ENCODE measurements at places on chromosomes 13 and 19.

DNA sequence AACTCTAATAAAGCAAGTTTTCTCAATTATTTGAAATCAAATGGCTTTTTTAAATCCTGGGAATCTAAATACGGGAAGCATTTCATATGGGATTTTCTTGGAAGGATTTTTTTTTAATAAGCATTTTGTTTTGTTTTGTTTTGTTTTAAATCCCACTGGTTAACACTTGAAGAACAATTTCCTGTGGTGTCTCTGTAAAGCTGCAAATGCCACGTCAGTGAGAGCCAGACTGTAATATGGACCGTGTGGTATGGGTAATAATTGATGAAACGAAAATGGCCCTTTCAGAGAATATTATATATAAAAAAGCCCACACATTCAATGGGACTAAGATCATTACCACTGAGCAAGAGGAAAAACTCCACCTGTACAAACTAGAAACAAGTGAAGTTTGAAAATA, 33.9 kb upstream of the MIR17HG start:
- DNase-seq, result no peak

GRCh38 chr19:33621811-33622504, at the start of gene CHST8:
Gene CHST8 (plus strand): TSS chr19:33621953. CDS start chr19:33689262, 67,309 bp downstream.
- peak; percentile 16 for DNase-seq

DNA sequence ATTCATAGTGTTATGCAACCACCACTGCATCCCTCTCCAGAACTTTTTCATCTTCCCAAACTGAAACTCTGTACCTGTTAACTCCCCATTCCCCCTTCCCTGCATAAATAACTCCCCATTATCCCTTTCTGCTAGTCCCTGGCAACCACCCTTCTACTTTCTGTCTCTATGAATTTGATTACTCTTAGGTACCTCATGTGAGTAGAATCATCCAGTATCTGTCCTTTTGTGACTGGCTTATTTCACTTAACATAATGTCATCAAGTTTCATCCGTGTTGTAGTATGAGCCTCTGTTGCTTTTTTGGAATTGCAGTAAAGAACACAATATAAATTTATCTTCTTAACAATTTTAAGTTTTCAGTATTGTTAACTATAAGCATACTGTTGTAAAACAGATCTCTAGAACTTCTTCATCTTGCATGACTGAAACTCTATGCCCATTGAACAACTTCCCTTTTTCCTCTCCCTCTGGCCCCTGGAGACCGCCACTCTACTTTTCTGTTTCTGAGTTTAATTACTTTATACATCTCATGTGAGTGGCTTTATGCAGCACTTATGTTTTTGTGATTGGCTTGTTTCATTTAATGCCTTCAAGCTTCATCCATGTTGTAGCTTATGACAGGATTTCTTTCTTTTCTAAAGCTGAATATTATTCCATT, 87.3 kb upstream of the ABCC4 start:
- no peak for DNase-seq

DNA sequence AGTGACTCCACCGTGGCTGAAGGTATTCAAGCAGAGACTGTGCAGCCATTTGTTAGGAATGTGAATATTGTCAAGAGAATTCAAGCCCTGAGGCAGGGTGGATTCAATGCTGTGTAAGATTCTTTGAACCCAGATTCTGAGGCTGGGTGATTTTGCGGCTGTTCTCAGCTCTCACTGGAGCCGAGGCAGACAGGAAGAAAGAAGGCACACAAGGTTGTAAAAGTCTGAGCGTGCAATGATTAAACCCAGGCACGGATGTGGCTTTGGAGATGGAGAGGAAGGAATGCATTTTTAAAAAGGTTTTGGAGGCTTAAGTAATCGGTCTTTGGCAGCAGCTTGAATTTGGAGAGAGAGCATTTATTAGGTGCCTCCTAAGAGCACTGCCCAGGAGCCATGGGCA, 187.9 kb downstream of the KATNAL1 start:
- DNase-seq, result no peak

GRCh38 chr19:41951686-41952172, 7.4 kb downstream of the RABAC1 start:
- DNase-seq, result peak; percentile 58

DNA sequence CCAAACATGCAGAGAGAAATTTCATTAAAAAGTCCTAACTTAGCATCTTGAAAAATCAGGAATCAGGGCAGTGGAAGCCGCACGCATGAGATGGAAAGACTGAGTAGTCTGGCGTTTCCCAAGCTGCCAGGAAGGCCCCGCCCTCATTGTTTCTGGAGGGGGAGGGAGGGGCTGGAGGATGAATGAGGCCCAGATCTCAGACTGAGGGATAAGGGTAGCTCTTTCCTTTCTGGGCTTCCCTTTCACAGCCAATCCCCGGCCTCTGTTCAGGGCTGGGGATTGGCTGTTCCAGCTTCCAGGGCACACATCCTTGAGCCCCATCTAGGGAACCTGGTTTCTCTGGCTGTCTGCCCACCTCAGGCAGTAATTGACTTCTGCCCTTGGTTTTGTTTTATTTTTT, 7.3 kb downstream of the C19orf53 start:
- DNase-seq, result no peak

GRCh38 chr13:112078879-112079531, 12.1 kb downstream of the SOX1 start:
- DNase-seq, result no peak

GRCh38 chr13:113947311-113948033, 26.4 kb downstream of the C13orf46 start:
- no peak for DNase-seq

DNA sequence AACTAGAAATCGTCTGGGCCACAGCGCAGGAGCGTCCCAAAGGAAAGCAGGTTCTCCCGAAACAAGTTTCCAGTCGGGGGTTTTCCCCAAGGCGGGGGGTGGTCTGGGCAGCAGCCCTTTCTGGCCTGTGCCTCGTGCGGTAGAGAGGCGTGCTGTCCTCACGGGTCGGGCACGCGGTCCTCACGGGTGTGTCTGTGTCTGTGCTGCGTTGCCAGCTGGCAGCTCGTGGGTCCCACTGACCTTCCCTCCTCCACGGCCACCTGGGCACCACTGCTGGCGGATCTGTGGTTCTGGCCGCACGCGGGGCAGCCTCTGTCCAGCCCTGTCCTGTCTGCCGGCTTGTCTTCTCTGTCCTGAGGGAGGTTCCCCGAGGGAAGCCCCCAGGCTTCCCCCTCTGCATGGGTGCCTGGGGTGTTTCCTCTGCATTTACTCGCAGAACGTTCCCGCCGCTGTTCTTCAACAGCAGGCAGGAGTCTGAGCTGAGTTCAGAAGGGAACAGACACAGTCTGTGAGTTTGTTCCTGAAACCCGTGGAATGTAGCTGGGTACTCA, 98.2 kb upstream of the MCF2L start:
- DNase-seq, result no peak

GRCh38 chr13:49652355-49653305, 24.3 kb downstream of the ARL11 start:
- peak; percentile 48 for DNase-seq

GRCh38 chr19:10289167-10289835, 451 bp upstream of the ICAM5 start:
- DNase-seq, result peak; percentile 24

DNA sequence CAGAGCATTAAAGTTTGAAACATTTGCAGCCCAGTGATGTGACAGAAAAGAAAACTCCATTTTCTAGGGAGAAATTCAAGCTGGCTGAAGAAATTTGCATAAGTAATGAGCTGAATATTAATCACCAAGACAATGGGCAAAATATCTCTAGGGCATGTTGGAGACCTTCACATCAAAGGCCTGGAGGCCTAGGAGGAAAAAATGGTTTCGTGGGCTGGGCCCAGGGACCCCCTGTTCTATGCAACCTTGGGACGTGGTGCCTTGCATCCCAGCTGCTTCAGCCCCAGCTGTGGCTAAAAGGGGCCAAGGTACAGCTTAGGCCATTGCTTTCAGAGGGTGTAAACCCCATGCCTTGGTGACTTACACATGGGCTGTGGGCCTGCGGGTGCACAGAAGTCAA, 5.7 kb upstream of the CLEC4M start:
- no peak for DNase-seq

DNA sequence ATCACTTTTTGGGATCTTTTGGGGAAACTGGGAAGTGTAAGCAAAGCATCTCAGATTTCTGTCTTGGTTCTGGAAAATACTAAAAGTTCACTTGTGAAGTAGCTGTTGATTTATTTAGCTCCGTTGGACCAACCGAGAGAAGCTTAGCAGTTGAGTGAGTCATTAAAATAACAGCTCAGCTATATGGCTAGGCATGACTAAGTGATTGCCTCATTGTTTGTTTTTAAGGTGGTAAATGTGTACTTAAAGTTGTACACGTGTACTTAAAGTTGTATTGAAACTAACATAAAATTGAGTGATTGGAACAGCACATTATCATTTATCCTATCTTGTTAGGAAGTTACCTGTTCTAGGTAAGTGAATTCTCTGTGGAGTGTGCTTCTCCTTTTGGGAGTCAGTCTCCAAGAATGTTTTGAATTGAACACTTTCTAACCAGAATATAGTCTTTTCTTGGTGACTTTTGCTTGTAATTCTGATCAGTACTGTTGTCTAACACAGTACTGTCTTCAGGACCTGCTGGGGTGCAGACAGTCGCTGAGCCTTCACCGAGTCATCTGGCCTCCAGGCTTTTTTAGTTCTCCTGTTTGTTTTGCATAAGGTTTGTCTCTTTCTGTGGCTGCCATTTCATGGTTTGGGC, 2.9 kb upstream of the DCUN1D2 start:
- DNase-seq, result peak; percentile 81

DNA sequence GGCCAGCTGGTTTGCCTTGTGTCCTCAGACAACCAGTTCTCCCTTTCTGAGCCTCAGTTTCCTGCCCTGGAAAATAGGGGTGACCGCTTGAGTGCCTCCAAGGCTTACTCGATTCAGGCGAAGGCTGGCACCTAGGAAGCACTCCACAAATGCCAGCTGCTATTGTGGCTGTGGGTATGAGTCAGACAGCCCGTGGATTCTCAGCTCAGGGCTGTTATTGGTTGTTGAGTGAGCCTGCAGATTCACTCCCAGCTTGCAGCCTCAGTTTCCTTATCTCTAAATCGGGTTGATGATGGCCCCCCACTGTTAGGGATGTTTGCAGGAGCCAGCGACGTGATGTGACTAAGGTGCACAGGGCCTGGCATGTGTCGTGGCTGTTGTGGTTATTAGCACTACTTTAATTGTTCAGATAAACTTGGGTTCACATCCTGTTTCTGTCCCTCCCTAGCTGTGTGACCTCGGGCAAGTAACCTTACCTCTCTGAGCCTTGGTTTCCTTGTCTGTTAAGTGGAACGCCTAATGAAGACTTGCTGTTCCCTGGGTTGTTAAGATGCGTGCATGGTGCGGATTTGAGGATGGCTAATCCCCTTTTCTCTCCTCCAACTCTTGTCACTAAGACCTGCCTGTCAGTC, 2.4 kb downstream of the MARK4 start:
- no peak for DNase-seq

DNA sequence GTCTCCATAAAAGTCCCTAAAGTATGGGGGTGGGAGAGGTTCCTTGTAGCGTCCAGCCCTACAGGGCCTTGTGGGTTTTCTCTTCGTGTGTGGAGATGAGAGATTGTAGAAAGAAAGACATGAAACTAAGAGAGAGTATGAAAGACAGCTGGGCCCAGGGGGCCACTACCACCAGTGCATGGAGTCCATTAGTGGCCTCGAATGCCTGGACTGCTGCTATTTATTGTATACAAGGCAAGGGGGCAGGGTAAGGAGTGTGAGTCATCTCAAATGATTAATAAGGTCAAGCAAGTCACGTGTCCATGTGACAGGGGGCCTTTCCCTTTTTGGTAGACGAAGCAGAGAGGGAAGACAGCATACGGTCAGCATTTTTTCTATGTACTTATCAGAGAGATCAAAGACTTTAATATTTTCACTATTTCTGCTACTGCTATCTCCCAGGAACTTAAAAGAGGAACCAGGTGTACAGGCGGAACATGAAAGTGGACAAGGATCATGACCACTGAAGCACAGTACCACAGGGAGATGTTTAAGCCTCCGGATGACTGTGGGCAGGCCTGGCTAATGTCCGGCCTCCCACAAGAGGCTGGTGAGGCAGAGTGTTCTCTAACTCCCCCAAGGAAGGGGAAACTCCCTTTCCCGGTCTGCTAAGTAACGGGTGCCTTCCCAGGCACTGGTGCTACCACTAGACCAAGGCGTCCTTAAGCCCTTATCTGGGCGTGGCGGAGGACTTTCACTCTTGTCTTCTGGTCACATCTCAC, 25.5 kb downstream of the FGF21 start:
- no peak for DNase-seq

DNA sequence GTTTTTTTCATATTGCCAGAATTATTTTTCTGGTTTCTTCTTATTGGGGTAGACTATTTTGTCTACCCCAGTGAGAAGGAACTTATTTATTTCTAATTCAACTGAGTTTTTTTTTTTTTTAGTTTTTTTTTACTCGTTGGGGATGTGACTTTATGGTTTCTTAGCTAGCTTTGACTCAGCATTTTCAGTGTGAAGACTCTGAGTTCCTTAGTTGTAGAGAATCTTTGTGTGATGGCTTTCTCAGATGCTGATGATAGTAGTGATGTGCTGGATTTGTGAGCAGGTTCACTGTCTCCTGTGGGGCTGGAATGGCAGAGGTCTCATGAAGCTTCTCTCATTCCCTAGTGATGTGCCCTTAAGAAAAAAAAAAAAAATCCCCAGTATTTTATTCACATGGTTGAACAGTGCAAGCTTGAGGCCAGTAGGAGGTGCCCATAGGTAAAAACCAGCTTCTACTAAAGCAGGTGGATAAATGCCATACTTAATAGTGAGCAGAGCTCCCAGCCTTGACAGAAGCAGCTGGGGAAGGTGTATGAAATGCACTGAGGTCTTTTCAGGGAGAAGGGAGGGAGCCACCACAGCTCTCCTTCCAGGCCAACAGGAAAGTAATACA, 106.2 kb upstream of the KLF5 start:
- no peak for DNase-seq

DNA sequence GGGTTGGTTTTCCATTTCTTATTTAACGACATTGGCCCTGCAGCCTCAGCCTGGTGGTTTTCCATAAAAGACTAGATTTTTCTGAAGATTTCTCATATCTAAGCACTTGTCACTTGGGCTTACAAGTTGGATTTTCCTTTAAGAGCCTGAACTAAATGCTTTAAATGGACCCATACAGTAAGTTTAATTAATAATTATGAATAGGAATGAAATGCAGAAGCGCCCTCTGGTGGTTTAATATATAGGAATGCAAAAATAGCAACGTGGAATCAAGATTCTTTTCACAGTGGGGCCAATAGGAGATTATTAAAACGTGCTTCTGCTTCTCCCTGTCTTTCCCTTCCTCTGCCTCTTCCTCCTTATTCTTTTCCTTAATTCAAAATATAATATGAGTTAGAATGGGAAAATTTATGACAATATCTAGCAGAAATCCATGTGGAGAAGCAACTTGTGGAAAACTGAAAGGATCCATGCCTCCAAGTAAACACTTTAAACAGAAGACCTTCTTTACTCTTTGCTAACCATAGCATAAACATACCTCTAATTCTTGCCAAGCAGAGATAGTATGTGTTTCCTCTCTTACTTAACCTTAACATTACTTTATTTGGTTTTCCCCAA, 324.0 kb downstream of the GPC5 start:
- peak; percentile 30 for DNase-seq

All from NCI-H460 (cell line).